ENCODE measurements at places on chromosomes 5 and 9.
A peak's percentile ranks its signal among the peaks of the same experiment; 100 is the strongest.

- DNase-seq = no peak
Observed at GRCh38 chr9:81408951-81409350, 280.4 kb downstream of the TLE1 start.

GRCh38 chr9:120442308-120442995 lies 137.5 kb downstream of the CDK5RAP2 start:
- no peak for DNase-seq

- DNase-seq = peak; percentile 52
Observed at GRCh38 chr9:125650271-125650737, 56.7 kb downstream of the MAPKAP1 start.

DNA sequence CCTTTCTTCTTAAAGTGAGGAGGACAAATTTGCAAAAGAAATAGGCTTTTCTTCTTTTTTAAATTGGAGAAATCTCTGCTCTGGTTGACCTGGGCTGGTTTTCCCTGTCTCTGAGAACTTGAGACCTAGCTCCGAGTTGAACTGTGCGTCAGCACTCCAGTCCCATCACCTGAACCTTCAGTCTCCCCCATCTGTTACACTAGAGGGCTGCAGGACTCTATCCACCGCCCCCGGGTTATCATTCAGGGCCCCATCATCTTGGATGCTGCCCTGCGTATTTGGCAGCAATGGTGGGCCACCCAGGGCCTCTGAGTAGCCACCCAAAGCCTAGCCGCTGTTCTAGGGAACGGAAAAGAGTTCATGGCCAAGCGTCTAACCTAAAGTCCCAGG lies 2.5 kb downstream of the FOXE1 start:
- no peak for DNase-seq

GRCh38 chr5:92879806-92880543 lies 701.0 kb downstream of the NR2F1-AS1 start:
- DNase-seq = no peak

DNA sequence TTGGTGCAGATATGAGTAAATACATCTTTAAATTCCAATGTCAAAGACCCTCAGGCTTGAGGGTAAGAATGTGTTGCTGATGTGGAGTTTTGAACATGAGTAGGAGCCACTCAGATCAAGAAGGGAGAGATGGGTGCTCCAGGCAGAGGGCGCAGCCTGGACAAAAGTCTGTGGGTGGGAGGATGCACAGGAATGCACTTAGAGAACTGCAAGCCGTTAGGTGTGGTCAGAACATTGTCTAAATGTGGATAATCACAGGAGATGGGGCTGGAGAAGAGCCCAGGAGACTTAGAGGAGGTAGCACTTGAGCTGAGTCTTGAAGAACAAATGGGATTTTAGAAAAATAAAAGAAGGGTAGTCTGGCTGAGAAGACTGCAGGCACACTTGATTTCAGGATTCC lies 255.5 kb downstream of the PAPPA start:
- no peak for DNase-seq

GRCh38 chr5:60503771-60504170 lies 196.2 kb downstream of the DEPDC1B start:
- DNase-seq = no peak

- DNase-seq = peak; percentile 69
Observed at GRCh38 chr5:149317281-149318048, 27.8 kb upstream of the GRPEL2 start.
